ENCODE measurements at places on chromosomes 7 and 10. TPM values are rescaled to one million over a fixed set of nuclear protein-coding genes. Genes with fewer than 3 reads are reported as not detected.

The TWIST1 gene
- total RNA-seq: 13.5 TPM

The CHN2 gene
- 1.8 TPM for total RNA-seq

The KIAA1549 gene
- 1.3 TPM for total RNA-seq

The PRSS37 gene
- not detected for total RNA-seq

The CARD11 gene
- 0.49 TPM for total RNA-seq

The MYL10 gene
- not detected for total RNA-seq

The LHFPL3 gene
- not detected for total RNA-seq

The IRF5 gene
- 0.16 TPM for total RNA-seq

The SLC13A4 gene
- total RNA-seq: not detected

The IQUB gene
- total RNA-seq: under 0.01 TPM

The RSPH10B gene
- total RNA-seq: not detected

The SP8 gene
- total RNA-seq: not detected

The BICC1 gene
- 81.6 TPM for total RNA-seq

The STRA8 gene
- not detected for total RNA-seq

The CHAT gene
- total RNA-seq: not detected
